ENCODE measurements at places on chromosomes 12 and 14. TPM values are rescaled to one million over a fixed set of nuclear protein-coding genes. Genes with fewer than 3 reads are reported as not detected.

The METTL3 gene
- 59.9 TPM for total RNA-seq

The EXOC3L4 gene
- total RNA-seq: 0.26 TPM

The TSPAN11 gene
- total RNA-seq: 2.6 TPM

DNA sequence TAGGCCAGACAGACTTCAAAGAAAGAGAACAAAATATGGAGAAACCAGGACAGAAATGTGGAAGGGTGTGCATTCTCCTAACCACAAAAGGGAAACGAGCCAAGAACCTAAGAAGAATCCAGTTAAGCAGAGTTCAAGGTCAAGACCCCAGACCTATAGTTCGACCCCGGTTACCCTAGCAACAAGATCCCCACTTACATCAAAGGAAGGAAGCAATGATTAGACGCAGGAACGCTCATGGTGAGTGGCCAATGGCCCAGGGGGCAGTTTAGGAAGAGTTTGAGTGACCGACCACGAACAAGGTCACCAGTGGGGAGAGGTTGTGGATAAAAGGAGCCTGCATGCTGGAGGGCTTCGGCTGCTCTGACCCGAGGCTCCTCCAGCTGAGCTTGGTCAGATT lies 36.2 kb downstream of the OAS2 start:
- no peak for DNase-seq

- no peak for DNase-seq
Measured at GRCh38 chr14:77623201-77623600, 6.8 kb upstream of the SPTLC2 start.
